Ascending aorta (tissue), 2 donors: ENCODE measurements at places on chromosomes 12 and 14.

GRCh38 chr12:107163413-107163812 is 70.1 kb upstream of the CRY1 start:
- H3K36me3 ChIP-seq: no peaks in the 10 kb centered on the region
- no peaks in the 10 kb centered on the region for H3K4me1 ChIP-seq
- no peak for DNase-seq
- H3K27ac ChIP-seq: no peak overlapping the region
- no peaks in the 10 kb centered on the region for H3K27me3 ChIP-seq
- no peak overlapping the region for H3K4me3 ChIP-seq

- H3K4me3 ChIP-seq: peak overlapping the region; percentile 41
- H3K36me3 ChIP-seq: peaks cover 5% of the 10 kb centered on the region
- peak overlapping the region; percentile 100 for H3K27ac ChIP-seq
- peak; percentile 89 for DNase-seq
- H3K27me3 ChIP-seq: no peaks in the 10 kb centered on the region
Observed at GRCh38 chr12:121796855-121797751, 3.6 kb upstream of the RHOF start.

- H3K27ac ChIP-seq: peak overlapping the region; percentile 86
- H3K36me3 ChIP-seq: no peaks in the 10 kb centered on the region
- no peaks in the 10 kb centered on the region for H3K27me3 ChIP-seq
Observed at GRCh38 chr14:89425931-89426330, 8.9 kb upstream of the FOXN3 start.

- no peak for DNase-seq
- no peak overlapping the region for H3K27ac ChIP-seq
- no peak overlapping the region for H3K4me3 ChIP-seq
- H3K27me3 ChIP-seq: no peaks in the 10 kb centered on the region
Observed at GRCh38 chr14:25546826-25547225, 496.9 kb upstream of the STXBP6 start.

- no peaks in the 10 kb centered on the region for H3K4me1 ChIP-seq
- no peak overlapping the region for H3K27ac ChIP-seq
- no peak overlapping the region for H3K4me3 ChIP-seq
- H3K36me3 ChIP-seq: no peaks in the 10 kb centered on the region
- no peak for DNase-seq
- no peaks in the 10 kb centered on the region for H3K27me3 ChIP-seq
Observed at GRCh38 chr14:36450550-36450949, 69.5 kb downstream of the NKX2-1 start.

- H3K27me3 ChIP-seq: no peaks in the 10 kb centered on the region
- H3K36me3 ChIP-seq: no peaks in the 10 kb centered on the region
- no peak for DNase-seq
Observed at GRCh38 chr12:48907245-48907644, 18.0 kb downstream of the FKBP11 start.
